ENCODE measurements at places on chromosomes 5 and 9.

GRCh38 chr9:2524601-2525000 lies 97.0 kb upstream of the VLDLR start:
- no peak for DNase-seq

DNA sequence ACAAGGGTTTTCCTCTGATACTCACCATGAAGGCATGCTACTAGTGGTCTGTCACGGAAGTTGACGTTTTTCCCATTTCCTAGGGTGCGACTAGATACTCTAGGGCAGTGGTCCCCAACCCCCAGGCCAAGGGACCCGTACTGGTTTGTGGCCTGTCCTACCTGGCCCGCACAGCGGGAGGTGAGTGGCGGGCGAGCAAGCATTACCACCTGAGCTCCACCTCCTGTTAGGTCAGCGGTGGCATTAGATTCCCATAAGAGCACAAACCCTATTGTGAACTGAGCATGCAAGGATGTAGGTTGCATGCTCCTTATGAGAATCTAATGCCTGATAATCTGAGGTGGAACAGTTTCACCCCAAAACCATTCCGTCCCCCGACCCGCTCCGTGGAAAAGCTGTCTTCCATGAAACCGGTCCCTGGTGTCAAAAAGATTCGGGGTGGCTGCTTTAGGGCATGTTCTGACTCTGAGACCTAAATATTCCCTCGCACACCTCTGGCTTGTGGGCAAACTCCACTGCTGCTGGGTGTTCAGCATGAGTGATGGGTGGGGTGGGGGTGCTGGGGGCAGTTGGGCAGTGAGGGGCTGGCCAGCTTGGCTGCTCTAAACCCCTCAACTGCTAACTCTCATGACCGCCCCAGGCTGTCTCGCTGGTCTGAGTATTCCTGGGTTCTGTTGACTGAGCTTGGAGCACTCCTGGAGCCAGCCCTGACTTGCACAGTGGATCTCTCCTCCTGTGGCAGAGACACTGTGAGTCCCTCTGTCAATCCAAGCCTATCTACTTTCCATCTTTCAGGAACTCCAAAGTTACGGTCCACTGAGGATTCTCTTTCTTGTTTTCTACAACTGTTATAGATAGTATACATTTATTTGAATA lies 78.3 kb upstream of the NEK6 start:
- no peak for DNase-seq

DNA sequence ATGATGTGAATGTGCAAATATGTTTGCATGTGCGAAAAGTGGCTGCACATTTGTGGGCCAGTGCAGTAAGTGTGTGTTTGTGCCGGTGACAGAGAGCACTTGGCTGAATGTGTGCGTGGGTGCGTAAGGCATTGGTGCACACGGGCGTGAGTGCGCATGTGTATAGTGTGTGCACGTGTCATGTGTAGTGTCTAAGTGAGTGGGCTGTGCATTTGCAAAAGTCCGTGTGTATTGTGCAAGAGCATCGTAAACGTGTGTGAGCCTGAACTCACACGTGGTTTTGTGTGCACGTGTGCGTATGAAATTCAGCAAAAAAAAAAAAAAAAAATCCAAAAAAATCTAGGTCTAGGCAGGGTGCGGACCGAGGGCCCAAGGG lies 6.5 kb upstream of the EBF1 start:
- DNase-seq: no peak

DNA sequence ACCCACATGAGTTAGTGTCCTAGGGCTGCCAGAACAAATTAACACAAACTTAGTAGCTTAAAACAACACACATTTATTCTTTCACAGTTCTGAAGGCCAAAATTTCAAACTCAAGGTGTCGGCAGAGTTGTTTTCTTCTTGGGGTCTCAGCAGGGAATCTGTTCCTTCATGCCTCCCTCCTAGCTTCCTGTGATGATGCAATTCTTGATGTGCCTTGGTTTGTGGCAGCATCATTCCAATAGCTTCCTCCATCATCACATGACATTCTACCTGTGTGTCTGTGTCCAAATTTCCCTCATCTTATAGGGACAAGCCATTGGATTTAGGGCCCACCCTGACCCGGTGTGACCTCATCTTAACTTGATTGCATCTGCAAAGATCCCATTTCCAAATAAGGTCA lies 12.2 kb upstream of the SLC25A48 start:
- no peak for DNase-seq

DNA sequence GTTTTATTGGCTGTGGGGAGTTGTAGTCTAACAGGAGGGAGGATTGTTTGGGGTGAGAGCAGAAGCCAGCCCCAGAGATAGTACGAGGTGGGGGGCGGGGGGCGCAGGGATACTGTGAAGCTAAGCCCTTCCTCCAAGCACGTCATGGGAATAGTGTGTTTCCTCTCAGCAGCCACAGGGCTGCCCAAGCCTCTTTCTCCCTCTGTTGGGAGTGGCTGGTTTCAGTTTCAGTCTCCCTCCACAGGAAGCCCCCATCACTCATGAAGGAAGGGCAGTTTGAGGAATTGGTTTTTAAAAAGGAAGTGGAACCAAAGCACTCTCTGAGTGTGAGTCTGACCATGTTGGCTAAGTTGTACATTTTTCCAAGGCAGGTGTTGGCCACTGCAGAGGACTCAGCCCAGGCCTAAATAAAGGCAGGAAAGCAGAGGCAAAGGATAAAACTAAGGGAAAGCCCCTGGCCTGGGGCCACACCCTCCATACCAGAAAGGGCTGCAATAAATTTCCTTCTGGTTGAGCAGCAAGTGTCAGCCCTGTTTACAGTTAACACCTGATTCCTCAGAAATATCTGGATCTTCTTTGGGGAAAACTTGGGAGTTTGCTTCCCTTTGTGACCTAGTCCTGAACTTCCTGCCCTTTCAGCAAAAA lies 3.2 kb downstream of the RAB24 start:
- DNase-seq: no peak

DNA sequence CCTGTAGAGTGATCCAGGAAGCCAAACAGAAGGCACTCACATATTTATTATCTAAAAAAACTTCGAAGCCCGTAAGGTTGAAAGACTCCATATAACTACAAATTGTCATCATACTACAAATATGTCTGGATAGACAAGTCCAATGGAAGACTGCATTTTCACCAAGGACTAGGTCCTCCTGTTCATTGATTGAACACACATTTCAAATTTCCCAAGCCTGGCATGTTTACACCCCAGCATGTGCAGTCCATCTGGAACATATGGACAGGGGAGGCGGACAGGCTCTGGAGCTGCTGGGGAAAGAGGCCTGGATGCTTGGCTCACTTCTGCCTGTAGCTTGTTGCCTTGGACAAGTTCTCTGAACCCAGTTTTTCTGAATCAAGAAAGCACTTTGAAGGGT lies 378.7 kb downstream of the ENC1 start:
- DNase-seq: no peak

DNA sequence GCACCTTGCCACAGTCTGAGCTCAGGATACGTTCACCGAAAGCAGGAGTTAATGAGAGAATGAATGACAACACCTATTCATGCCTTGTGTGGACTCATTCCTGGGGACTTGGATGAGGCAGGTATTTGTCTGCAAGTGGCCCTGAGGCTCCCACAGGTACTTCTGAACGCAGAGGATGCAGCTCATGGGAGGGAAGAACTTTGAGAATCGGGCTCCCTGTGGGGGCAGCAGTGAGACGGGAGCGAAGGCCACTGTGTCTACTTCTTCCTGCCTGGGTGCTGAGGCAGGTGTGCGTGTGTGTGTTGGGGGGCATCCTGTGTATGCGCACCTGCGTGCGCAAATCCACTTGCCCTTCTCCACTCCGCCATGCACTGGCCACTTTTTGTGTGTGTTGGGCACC lies 42.2 kb downstream of the PTPN3 start:
- no peak for DNase-seq

DNA sequence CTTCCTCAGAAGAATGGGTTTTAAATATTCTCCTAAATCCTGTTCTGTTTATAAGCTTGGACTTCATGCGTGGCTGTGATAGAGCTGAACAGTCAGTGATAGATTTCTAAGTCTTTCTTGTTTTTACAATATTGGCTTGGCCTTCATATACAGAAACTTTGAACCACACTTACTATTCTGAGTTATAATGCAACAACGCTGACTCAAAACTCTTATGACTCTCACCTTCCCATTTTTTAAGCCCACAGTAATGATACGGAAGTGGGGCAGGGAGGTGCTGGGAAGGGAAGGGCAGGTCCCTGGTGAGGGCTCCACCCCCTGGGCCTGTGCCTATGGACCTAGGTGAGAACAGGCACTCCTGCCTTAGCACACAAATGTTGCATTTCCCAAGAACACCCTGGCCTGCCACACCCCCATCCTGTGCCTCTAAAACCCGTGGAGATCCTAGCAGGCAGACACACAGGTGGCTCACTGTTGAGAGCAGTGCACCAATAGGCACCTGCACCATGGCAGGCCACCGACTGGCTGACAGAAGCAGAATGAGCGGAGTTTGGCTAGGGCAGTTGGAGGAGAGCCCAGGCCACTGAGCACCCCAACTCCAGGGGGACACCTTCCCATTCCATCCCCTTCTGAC lies 376.7 kb downstream of the GABRG2 start:
- DNase-seq: no peak

GRCh38 chr9:124322618-124323432 lies 65.1 kb downstream of the NEK6 start:
- DNase-seq: no peak

GRCh38 chr9:98229620-98230019 lies 25.8 kb downstream of the TBC1D2 start:
- DNase-seq: no peak

GRCh38 chr9:93182572-93182971 lies 1.4 kb upstream of the WNK2 start:
- no peak for DNase-seq

DNA sequence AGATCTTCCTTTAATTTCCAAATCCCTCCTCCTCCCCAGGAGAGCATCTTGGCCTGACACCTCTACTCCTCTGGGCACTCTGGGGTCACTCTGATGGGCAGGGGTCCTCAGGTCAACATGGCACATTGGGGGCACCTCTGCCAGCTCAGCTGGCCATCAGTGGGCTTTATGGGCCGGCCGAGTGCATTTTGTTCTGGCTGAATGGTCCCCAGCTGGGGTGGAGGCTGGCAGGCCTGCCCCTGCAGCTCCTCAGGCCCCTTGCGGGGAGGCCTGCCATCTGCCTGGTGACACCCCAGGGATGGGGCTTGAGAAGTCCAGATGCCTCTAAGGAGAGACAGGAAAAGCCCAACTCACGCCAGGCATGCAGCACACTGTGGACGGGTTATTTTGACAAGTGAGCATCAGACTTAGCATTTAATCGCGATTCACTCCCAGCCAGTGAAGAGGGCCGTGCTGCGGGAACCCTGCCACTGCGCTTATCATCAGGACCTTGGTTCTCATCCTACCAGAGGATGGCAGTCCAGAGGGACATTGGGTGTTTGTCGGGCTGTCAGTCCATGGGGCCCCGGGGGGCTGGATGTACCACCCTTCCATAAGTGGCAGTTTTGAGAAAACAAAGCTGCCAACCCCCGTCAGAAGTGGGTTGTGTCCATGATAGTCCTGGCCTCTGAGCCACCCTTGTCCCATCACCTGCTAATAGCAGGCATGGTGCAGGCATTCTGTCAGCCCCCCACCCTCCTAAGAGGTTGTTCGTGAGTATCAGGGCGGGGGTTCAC lies 21.7 kb downstream of the PHF2 start:
- DNase-seq: no peak

DNA sequence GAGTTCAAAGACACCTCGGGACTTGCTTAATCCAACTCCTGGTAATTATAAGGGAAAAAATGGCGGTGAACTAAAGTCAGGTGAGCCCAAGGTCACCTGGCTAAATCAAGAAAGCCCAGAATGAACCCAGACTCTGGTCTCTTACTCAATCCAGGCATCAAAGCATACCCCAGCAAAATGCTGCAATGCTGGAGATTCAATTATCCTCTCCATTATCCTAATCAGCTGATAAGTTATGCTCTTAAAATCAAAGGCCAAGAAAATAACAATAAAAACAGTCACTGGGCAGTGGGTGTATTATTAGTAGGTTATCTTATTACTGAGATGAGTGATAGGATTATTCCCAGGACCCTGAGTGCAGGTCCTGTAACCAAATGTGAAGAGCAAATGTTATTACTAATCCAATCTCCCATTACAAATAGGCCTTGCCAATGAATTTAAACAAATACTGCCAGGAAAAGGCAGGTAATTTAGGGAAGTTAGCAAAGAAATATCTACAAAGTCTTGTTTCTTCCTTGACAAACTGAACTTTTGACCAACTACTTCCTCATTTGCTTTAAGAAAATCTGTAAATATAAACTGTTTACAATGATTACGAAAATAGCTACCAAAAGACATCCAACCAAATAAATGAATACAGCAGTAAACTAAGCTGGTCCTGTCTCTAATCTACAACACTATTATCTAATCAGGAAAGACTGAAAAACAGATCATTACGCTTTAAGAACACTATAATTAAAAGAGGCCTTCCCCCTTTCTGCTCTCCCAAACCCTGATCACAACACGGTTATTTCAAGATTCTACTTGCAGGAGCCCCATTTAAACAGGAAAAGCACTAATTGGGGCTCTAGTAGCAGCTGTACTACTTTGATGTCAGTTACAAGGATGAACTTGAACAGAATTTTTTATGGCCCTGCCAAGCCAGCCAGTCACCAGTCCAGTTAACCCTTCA lies 103.2 kb downstream of the MED27 start:
- DNase-seq: no peak

DNA sequence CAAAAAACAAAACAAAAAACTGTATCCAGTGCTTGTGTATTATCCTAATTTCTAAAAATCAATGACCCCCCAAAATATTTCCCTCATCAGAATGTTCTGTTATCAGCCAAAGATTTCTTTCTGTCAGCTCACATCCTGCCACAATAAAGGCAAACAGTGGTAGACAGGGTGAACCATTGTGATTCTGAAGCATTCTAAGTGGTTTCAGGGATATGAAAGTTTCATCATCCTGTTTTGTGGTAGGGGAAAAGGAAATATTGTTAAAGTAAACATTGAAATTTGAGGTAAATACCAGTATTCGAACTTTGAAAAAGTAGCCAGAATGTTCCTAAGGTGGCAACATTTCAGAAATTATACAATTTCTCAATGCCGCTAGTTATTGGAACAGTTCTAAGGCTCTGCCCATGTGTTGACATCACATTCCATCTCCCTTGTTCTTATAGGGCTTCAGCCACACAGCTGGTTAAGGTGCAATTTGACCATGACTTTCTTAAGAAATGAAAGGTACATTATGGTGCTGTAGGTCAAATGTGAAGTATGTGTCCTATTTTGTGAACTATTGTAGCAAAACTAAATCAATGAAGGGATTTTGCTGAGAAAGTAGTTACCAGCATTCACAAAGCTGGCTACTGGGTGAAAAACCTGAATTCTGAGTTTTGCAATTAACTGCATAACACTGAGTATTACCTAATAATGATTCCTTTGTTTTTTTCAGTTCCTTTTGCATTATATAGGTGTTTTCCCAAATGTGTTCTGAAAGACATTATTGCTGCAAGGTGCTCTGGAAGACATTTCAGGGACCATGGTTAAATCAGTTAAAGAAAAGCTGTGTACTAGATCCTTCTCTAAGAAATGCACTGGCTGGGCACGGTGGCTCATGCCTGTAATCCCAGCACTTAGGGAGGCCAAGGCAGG lies 107.6 kb upstream of the RASGRF2 start:
- DNase-seq: no peak

- DNase-seq: no peak
Observed at GRCh38 chr5:1799110-1799601, 481 bp downstream of the MRPL36 start.
